Cerebellum (tissue), 4 donors: ENCODE measurements at places on chromosomes 1 and 21. TPM values are rescaled to one million over a fixed set of nuclear protein-coding genes. Genes with fewer than 3 reads are reported as not detected.

GRCh38 chr21:36813052-36813451 lies 114.1 kb downstream of the SIM2 start:
- no peak for DNase-seq

- DNase-seq: no peak
Observed at GRCh38 chr1:107789817-107790524, 175.0 kb downstream of the VAV3 start.

GRCh38 chr1:175566247-175566646 lies 177.1 kb downstream of the TNR start:
- DNase-seq: no peak

- DNase-seq: no peak
Observed at GRCh38 chr1:113917400-113918082, 11.6 kb upstream of the HIPK1 start.

DNA sequence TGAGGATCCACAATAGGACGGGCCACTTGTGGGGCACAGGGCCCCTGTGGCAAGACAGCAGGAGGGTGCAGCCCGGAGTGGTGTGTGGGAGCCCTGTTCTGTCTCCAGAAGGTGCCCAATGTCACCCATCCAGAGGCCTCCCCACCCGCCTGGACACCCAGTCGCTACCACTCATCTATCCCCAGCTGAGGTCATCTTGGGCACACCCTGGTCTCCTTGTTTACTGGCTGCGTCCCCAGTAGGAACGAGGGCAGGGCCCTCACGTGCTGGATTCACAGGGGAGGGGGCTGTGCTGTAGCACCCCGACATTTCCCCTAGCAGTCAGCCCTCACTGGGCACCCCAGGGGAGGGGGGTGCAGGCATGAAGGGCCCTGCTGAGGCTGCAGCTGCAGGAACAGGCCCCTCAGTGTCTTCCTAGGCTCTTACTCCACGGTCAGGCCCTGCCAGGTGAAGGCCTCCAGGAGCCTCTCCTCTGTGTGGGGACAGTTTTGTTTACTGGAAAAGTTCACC lies 2.3 kb upstream of the TNNT2 start:
- DNase-seq: no peak

DNA sequence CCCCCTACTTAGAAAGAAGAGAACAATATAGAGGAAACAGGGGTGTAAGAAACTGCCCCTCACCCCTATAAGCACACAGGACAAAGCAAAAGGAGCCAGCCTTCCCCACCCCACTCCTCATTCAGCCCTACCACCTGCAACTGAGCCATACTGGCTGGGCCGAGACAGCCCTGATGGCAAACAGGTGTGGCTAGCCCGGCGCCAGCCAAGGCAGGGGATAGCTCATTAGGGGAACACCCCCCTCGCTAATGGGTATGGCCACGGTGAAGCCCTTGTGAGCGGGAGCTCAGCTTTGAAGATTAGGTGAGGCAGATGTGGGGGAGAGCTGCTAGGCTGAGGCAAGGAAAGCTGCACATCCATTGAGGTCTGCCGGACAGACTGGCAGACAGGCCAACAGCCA lies 65.5 kb downstream of the ERI3 start:
- no peak for DNase-seq

DNA sequence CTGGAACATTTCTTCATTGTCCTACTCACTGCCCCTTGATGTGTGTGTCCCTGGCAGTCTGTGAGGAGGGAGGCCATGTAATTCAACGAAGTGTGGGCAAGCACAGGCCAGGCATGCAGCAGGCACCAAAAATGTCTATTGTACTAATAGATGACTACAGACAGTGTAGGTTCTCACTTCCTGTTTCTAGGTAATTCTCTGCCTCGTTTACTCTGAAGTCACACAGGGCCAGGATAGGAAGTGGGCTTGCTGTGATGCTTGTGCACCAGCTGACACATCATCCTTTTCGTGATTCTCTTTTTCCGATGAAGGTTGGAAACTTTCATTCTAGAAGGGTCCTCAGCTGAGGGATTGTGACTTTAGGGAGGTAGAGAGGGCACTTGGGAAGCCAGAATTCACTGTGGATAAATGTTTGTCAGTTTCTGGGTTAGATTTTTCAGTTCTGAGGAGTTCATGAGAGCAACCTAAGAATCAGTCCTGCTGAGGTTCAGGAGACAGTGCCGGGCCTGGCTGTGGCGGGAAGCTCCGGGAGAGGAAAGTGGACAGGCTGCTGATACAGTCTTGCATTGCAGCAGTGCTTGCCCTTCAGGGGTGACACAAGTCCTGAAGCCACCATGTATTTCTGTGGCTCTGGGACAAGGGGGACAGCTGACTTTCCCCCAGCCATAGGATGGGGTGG lies 4.3 kb upstream of the CSF1 start:
- no peak for DNase-seq

GRCh38 chr1:173191011-173191705 lies 16.0 kb downstream of the TNFSF4 start:
- no peak for DNase-seq

DNA sequence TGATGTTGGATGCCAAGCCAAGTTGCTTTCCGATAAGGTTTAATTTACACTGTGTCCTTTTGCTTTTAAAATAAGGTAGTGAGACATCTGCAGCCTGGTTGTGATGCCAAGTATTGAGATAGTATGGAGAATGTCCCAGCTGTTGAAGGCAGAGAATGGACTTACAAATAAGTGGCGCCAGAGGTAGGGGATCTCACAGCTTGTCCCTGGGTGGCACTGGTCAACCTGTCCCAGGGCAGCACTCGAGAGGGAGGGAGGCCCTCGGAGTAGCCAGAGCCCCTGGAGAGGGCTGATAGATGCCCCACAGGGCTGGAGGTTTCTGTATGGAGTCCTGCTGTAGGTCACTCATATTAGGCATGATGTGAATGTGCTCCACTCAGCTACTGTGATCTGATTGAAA lies 98.5 kb downstream of the GALNT2 start:
- no peak for DNase-seq

GRCh38 chr1:176049582-176049981 lies 157.5 kb downstream of the COP1 start:
- no peak for DNase-seq

GRCh38 chr1:38700077-38700470 lies 159.5 kb downstream of the RRAGC start:
- DNase-seq: no peak

GRCh38 chr1:39933956-39934941 lies 20.7 kb upstream of the MFSD2A start:
- no peak for DNase-seq

- DNase-seq: no peak
Observed at GRCh38 chr1:17400725-17401341, 28.8 kb downstream of the PADI6 start.

The IRF6 gene
- 1.8 TPM for total RNA-seq

The SH2D5 gene
- total RNA-seq: 2.1 TPM

The NTMT2 gene
- not detected for total RNA-seq
